Epithelial cell of alveolus of lung (primary cell): ENCODE measurements at places on chromosomes 12 and 14. TPM values are rescaled to one million over a fixed set of nuclear protein-coding genes. Genes with fewer than 3 reads are reported as not detected.

PTPN6 gene
- 1.0 and 4.2 TPM in 2 replicates for total RNA-seq

MED6 gene
- 22.9 and 28.1 TPM in 2 replicates for total RNA-seq

KLRG1 gene
- 1.4 and 3.0 TPM in 2 replicates for total RNA-seq

HSPB8 gene
- 7.0 and 11.3 TPM in 2 replicates for total RNA-seq

RAPGEF3 gene
- total RNA-seq = 0.72 and 1.6 TPM in 2 replicates

LTB4R2 gene
- 1.2 and 2.3 TPM in 2 replicates for total RNA-seq

ZNF740 gene
- 7.4 and 9.4 TPM in 2 replicates for total RNA-seq

CLEC4C gene
- not detected in 2 replicates for total RNA-seq

DUSP6 gene
- total RNA-seq = 25.2 and 93.9 TPM in 2 replicates

IAPP gene
- total RNA-seq = not detected in 2 replicates

SLC8A3 gene
- 0.52 and 1.4 TPM in 2 replicates for total RNA-seq

TAS2R10 gene
- total RNA-seq = 0.40 TPM in 1 of 2 replicates, not detected in the other

SOAT2 gene
- 0.48 TPM in 1 of 2 replicates, not detected in the other for total RNA-seq

MYH7 gene
- total RNA-seq = 0.56 TPM in 1 of 2 replicates, not detected in the other
